Common myeloid progenitor, CD34-positive (primary cell): ENCODE measurements at places on chromosomes 5 and 9.

DNA sequence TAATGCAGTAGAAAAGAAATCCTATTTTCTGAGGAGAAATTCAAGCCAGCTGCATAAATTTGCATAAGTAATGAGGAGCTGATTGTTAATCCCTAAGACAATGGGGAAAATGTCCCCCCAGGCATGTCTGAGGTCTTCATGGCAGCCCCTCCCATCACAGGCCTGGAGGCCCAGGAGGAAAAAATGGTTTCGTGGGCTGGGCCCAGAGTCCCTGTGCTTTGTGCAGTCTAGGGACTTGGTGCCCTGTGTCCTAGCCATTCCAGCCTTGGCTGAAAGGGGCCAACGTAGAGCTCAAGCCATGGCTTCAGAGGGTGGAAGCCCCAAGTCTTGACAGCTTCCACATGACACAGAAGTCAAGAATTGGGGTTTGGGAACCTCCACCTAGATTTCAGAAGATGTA, 357.5 kb downstream of the SPATA31D1 start:
- no peak overlapping the region for H3K4me3 ChIP-seq
- H3K27ac ChIP-seq: no peak overlapping the region
- peaks cover 5% of the 10 kb centered on the region for H3K4me1 ChIP-seq
- H3K36me3 ChIP-seq: no peaks in the 10 kb centered on the region
- no peak for DNase-seq

DNA sequence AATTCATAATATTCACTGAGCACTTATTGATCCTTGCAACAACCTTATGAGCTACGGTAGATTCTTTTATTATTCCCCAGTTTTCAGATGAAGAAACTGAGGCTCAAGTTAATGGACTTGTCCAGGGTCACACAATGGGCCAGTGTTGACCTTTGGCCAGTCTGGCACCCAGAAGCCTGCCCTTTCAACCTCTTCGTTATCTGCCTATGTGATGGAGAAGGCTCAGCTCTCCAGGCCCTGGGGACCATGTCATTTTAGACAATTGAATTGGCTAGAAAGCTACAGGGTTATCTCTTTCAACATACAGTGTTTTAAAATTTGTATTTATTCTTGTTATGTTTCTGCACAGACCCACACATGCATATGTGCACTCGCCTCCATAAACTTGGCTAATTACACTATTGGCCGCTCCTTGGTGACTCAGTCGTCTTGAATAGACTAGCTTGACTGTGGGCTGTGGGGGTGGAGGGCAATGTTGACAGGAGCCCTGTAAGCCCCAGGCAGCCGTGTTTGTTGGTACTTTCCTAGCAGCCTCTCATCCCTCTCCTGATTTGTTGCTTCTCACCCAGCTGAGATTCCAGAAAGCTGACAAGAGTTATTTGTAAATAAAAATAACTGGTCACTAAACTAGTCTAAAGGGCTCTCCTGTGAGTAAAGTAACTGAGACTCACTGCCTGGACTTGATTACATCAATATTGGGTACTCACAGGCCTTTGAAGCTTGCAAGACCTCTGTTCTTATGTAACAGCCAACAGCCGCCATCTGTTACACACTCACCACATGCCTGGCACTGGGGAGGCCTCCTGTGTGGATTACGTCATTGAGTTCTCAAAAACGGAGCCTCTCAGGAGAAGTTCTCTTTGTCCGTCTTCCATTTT, 8.5 kb upstream of the ANGPTL2 start:
- H3K4me3 ChIP-seq: no peak overlapping the region
- H3K27ac ChIP-seq: no peak overlapping the region
- DNase-seq: peak; percentile 30

- no peak overlapping the region for H3K4me3 ChIP-seq
- H3K27me3 ChIP-seq: no peaks in the 10 kb centered on the region
- no peaks in the 10 kb centered on the region for H3K36me3 ChIP-seq
- H3K4me1 ChIP-seq: no peaks in the 10 kb centered on the region
- DNase-seq: no peak
- H3K27ac ChIP-seq: no peak overlapping the region
Measured at GRCh38 chr9:18778846-18779245, 254.2 kb downstream of the SAXO1 start.

DNA sequence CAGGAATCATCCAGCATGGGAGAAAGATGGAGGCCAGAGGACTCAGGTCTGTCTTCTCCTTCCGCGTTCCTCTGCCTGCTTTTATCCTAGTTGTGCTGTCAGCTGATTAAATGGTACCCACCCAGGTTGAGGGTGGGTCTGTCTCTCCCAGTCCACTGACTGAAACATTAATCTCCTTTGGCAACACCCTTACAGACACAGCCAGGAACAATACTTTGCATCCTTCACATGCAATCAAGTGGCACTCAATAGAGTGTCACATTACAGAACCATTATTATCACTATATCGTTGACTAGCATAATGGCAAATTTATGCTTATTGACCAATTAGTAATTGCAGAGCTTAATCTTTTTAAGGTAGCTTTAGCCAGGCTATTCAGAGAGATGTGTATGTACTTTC, 64.8 kb downstream of the UNC13B start:
- H3K27ac ChIP-seq: no peak overlapping the region
- no peaks in the 10 kb centered on the region for H3K4me1 ChIP-seq
- H3K27me3 ChIP-seq: no peaks in the 10 kb centered on the region
- DNase-seq: no peak
- H3K4me3 ChIP-seq: no peak overlapping the region

DNA sequence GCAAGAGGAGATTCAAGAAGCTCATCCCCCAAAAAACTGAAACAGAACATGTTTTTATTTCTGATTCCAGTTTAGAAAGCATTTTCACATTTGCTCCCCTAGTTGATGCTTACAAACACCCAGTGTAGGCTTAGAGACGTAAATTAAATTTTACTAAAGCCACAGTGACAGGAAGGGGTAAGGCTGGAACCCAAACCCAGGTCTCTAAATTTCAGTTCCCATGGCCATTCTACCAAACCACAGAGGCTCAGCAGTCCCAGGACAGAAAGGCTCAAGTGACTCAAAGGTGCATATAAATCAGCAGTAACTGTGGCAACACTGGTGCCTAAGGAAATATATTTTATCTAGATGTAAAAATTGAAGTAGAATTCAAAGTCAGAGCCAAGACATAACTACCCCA, 128.7 kb downstream of the CEP120 start:
- H3K36me3 ChIP-seq: no peaks in the 10 kb centered on the region
- no peaks in the 10 kb centered on the region for H3K27me3 ChIP-seq
- no peak for DNase-seq
- H3K27ac ChIP-seq: no peak overlapping the region
- no peak overlapping the region for H3K4me3 ChIP-seq

DNA sequence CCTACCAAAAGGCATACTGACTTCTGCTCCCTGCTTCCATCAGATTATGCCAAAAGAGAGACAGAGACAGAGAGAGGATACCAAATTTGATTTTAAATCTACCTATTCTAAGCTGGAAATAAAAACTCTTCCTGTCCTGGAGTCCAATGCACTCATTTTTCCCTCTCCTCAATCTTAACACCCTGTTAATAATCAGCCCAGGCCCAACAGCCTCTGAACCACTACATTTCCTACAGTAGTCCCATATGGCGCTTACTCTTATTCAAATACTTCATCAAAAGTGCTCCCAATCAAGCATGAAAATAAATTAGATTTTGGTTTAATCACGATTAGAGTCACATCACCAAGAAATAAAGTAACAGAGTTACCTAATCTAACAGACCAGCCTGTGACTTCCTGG, 152.3 kb downstream of the TSSK1B start:
- no peaks in the 10 kb centered on the region for H3K4me1 ChIP-seq
- H3K4me3 ChIP-seq: no peak overlapping the region
- H3K27me3 ChIP-seq: no peaks in the 10 kb centered on the region
- no peaks in the 10 kb centered on the region for H3K36me3 ChIP-seq
- no peak for DNase-seq

DNA sequence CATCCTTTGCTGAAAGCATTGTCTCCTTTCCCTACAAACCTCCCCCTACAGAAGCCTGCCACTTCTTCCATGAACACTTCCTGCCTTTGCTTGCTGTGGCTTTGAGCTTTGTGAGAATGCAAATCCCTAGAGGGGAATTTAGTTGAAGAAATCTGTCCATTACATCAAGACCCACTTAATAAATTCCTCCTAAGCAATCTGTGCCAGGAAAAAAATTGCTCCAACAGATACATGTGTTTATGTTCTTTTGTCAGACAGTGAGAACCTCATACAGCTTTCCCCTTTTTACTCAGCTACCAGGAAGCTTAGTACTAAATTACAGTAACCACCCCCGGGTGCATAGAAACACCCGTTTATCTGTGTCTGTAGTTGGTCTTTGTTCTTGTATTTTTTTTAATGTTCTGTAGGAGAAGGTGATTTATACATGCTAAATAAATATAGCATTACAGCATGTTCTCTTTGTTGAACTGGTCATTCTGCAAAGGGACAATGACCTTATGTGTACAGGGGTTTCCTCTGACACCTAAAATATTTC, 43.9 kb downstream of the SH3TC2 start:
- H3K27me3 ChIP-seq: no peaks in the 10 kb centered on the region
- DNase-seq: no peak
- H3K4me1 ChIP-seq: peaks cover 4% of the 10 kb centered on the region
- H3K27ac ChIP-seq: no peak overlapping the region

DNA sequence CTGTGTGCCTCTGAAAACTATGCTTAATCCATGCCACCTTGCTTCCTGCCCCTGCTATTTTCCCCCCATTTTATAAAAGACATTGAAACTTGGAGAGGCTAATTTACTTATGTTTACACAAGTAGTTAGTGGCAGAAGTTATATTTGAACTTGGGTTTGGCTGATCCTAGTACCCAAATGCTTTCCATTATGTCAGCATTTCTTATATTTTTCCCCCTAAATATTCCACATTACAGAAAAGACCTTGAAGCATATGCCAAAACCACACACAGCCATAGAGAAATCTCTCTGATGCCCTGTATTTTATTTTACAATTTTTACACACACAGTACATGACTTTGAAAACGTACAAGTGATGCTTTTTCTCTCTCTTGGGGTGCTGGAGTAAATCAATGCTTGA, 11.2 kb downstream of the C1QTNF2 start:
- no peaks in the 10 kb centered on the region for H3K4me1 ChIP-seq
- H3K36me3 ChIP-seq: no peaks in the 10 kb centered on the region
- no peaks in the 10 kb centered on the region for H3K27me3 ChIP-seq
- H3K4me3 ChIP-seq: no peak overlapping the region
- no peak overlapping the region for H3K27ac ChIP-seq
- DNase-seq: no peak
